Foreskin keratinocyte (primary cell): ENCODE measurements at places on chromosomes 2 and 18. TPM values are rescaled to one million over a fixed set of nuclear protein-coding genes. Genes with fewer than 3 reads are reported as not detected.
A peak's percentile ranks its signal among the peaks of the same experiment; 100 is the strongest.

GRCh38 chr2:240055177-240055917 is 2.0 kb upstream of the OR6B3 start:
- DNase-seq: no peak

GRCh38 chr2:205051417-205051816 is 506.1 kb downstream of the PARD3B start:
- DNase-seq: no peak

GRCh38 chr2:56309626-56310170 is 125.9 kb downstream of the CCDC85A start:
- no peak for DNase-seq

GRCh38 chr2:81672516-81672915 is 1368.0 kb upstream of the LRRTM1 start:
- no peak for DNase-seq

GRCh38 chr2:170076189-170076588 is 101.8 kb upstream of the MYO3B start:
- DNase-seq: no peak

DNA sequence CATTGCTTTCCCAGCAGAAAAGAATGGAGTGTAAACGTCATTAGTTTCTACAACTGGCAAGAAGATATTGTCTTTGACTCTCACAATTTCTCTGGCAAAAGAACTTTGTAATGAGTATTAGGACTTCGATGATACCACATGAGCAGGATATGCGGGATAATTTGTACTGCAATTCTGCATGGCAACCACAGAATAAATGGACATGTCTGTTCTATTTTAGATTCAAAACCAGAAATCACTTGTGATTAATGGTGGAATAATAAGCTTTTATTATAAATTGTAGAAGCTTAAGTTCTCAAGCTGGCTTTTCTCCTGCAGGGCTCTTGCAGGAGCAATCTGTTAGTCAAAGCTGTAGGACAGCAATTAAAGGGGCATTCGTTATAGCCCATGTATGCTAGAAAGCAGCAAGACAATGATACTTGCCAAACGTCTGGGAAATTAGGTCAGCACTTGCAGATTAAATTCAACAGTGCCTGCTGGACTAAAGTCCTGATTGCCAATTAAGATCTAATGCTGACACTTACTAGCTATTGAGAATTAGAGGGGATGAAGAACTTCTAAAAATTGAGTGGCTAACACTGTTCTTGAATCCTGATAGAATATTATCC is 177.9 kb downstream of the PTH2R start:
- DNase-seq: no peak

GRCh38 chr2:241061275-241061674 is 40.8 kb downstream of the MTERF4 start:
- peak; percentile 68 for DNase-seq

GRCh38 chr2:88247531-88247930 is 77.4 kb downstream of the THNSL2 start:
- no peak for DNase-seq

DNA sequence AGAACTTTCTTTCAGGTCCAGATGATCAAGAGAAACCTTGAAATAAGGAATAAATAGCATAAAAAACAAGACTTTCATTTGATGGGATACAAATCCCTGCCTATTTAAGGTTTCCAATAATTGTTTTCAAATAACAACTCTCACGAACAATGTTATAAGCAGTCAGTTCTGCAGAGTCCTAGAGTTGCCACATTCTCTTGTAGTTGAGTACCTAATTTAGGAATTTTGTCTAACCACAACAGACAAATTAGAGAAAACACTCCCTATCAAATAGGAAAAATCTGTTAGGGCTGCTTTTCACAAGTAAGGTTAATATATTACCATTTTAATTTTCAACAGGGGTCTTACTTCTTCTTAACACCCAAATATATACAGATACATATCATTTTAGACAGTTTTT is 130.1 kb upstream of the CDH20 start:
- DNase-seq: no peak

DNA sequence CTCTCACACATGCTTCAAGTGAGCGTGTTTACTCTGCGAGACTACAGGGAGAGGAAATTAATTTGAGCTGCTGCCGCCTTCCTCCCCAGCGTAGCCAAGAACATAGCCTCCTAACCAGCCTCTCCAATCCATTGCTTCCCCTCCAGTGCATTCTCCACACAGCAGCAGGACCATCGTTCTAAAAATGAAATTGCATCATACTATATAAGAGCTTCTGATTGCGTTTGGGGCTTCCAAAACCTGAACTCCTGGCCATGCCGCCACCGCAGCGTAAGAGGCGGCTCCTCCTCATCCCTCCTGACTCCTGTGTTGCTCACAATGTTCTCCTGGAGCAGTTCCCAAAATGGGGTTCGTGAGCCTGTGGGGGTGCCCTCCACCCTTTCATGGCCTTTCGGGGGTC is 142.1 kb downstream of the MYT1L start:
- no peak for DNase-seq

- DNase-seq: no peak
These were observed 32.4 kb downstream of the TMEM177 start for GRCh38 chr2:119711352-119711751.

DNA sequence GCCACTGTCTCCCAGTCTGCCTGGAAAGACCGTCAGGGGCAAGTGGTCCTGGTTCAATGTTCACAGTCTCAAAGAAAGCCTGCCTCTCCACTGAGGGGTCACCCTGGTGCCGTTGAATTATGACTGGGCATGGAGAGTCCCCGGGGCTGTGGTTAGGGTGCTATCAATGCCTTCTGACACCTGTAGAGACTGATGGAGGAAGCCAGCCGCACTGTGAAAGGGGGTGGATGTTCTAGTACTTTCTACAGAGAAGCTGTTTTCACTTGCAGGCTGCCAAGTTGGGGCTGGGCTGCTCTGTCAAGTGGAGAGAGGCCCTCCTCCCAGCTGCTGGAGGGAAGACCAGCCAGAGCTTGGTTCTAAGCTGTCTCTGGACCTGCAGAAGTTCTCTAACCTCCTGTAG is 80.5 kb downstream of the BCL2L11 start:
- no peak for DNase-seq

DNA sequence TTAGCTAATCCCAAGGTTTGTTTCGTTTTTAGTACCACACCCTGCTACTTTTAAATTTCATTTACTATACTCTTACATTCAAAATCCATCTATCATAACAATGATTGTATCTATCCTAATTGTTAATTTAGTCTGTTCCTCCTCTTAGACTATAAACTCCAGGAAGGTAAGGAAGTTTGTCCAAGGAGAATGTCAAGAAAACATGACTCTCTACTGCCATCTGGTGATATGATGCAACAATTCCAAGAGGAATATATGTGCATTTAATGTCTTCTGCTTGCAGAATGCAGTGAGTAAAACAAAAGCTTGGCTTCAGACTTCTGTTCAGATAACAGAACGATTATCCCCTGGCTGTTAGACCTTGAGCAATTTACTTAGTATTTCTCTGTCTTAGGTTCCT is 1267.1 kb downstream of the LRP1B start:
- DNase-seq: peak; percentile 55

DNA sequence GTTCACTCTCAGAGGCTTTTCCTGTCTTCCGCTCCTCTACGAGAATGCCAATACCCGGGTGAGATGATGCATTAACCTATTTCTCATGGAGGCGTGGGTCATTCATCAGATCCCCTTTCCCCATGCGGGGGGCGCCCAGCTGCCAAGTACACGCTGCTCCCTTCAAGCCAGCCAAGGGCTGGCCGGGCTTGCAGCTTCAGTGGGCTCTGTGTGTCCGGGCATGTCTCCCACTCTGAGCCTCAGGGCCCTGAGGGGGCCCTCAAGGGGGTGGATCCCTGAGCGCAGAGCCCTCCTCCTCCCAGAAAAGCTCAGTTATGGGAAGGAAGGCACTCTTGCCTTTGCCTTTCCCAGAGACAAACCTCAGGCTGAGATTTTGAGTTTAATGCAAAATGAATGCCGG is 431.8 kb upstream of the MYT1L start:
- peak; percentile 58 for DNase-seq

- no peak for DNase-seq
These were observed 40.4 kb upstream of the TTC32 start for GRCh38 chr2:19942199-19942598.

- DNase-seq: no peak
These were observed 749 bp upstream of the PTMA start for GRCh38 chr2:231707625-231707926.

DNA sequence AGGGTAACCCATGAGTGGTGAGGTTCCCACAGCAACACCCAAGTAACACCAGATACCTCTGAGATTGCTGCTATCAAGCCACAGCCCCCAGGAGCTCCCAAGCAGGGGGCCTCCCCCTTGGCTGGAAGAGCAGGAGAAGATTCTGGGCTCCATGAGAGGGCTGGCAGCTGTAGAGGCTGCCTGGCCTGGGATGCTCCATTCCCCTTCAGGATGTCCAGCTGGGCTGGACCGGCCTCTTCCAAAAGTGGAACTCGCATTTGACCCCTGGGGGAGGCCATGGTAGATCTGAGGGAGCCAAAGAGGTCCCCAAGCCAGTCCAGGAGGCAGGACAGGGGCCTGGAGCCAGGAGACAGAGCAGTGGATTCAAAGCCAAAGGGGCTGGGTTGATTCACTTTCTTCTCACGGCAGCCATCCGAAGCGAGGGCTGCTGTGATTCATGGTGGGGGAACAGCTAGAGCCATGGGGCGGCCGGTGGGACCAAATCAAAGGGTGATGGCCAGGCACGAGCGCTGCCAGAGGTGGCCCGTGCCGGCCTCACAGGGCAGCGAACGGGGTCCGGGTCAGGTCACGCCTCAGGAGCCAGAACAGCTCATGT is 95.3 kb upstream of the ID2 start:
- DNase-seq: no peak

DNA sequence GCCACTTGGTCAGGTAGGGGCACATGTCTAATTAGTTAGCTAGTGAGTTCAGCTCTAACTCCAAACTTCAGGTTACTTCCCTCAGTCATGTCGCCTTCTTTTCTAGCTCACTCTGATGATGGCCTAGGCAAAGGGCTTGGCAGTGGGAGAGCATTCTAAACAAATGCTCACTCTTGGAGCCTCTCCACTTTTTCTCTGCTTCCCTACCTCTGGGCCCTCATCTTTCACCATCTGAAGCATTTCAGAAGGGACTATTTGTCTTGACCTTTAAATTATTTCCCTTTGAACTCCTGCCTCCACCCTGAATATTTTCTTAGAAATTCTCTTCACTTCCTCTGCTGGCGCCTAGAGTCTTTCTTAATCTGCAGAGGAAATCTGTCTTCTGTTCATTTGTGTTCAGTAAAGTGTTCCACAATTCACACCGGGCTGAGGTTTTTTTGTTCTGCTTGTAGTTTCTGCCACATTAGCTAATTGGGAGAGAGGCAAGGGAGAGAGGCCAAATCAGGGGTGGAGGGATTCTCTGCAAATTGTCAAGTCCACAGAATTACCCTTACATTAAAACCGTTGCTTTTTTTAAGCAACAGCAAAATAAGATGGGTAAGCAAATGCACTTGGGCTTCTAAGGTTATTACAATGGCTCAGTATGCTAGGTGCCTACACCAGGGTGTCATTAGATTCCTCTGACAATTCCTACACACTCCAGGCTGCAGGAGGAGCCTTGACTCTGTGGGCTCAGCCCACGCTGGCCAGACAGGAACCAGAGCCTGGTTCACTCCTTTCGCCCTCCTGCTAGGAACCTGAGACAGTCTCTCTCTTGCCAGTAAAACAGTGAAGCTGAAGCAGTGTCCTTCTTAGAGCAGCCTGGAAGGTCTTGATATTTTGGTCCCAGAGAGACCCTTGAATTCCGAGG is 5.5 kb downstream of the MSGN1 start:
- DNase-seq: no peak

Gene ERLEC1
- 34.0 and 35.4 TPM in 2 replicates for total RNA-seq

Gene SCN9A
- total RNA-seq: 0.39 and 0.85 TPM in 2 replicates

Gene DLX1
- 6.2 and 7.0 TPM in 2 replicates for total RNA-seq

Gene RAD51AP2
- total RNA-seq: 0.04 and 0.10 TPM in 2 replicates

Gene COL6A3
- total RNA-seq: 0.03 TPM in 1 of 2 replicates, not detected in the other

Gene SRD5A2
- total RNA-seq: not detected in 2 replicates

Gene HRH4
- total RNA-seq: 0.04 TPM in 1 of 2 replicates, not detected in the other

Gene PTPRN
- not detected in 2 replicates for total RNA-seq

Gene CNTNAP5
- not detected in 2 replicates for total RNA-seq

Gene PRKAG3
- not detected in 2 replicates for total RNA-seq

Gene GAL3ST2
- not detected in 2 replicates for total RNA-seq

Gene RESP18
- not detected in 2 replicates for total RNA-seq

Gene FNDC4
- 13.4 and 21.5 TPM in 2 replicates for total RNA-seq

Gene THSD7B
- 0.04 and 0.10 TPM in 2 replicates for total RNA-seq
